ENCODE measurements at places on chromosomes 1 and 21.

DNA sequence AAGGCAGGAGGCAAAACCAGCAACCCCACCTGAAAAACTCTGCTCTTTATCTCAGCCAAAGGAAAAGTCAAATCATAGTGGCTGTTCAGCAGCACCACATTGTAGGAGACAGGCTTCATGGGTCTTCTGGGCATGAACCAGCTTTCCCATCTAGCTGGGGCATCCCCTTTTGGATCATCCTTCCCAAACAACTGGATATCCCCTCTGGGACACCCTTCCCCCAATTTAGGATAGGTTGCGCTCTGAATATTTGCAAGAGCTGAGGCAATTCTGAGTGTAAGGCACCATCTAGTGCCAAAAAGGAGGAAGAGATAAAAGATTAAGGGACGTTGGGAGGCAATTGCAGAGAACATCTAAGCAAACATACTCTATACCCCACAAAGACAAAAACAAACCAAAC is 295.8 kb downstream of the MATN1 start:
- DNase-seq, result no peak

GRCh38 chr1:165531021-165531420 is 12.8 kb upstream of the LRRC52 start:
- DNase-seq, result no peak

DNA sequence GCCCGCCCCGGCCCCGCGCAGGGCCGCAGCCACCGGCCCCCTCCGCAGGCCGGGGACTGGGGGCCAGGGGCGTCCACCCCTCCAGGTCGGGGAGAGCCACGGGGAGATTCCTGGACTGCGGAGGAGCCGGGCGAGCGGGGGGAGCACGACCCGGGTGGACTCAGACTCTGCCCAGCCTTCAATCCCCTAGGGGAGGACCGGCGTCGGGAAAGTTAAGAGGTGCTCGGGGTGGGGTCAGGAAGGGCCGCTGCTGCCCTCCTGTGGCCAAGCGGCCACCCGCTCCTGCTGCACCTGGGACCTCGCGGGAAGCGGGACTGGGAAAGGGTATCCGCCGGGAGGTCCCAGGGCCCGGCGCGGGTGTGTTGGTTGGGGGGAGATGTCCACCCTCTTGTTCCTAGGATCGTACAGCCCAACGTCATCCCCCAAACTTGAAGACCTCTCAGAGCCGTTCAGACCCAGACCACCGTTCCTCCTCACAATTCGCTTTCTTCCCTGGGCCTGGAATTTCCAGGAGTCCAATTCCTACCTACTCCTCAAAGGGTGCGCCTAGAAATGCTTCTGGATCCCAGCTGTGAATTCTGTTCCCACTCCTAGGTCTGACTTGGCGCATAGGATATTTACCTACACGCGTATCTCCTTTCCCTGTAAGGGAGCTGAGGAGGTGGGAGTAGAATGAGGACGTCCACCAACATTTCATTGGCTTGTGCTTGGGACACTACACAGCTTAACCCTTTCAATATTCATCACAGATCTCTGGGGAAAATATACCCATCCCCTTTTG is 484 bp upstream of the RHOC start:
- DNase-seq, result no peak

- DNase-seq, result no peak
Measured at GRCh38 chr1:6824665-6825368, 39.6 kb downstream of the CAMTA1 start.

- no peak for DNase-seq
Measured at GRCh38 chr21:32424674-32425073, 12.2 kb downstream of the EVA1C start.

GRCh38 chr1:22754106-22754768 is 43.6 kb downstream of the EPHB2 start:
- no peak for DNase-seq

DNA sequence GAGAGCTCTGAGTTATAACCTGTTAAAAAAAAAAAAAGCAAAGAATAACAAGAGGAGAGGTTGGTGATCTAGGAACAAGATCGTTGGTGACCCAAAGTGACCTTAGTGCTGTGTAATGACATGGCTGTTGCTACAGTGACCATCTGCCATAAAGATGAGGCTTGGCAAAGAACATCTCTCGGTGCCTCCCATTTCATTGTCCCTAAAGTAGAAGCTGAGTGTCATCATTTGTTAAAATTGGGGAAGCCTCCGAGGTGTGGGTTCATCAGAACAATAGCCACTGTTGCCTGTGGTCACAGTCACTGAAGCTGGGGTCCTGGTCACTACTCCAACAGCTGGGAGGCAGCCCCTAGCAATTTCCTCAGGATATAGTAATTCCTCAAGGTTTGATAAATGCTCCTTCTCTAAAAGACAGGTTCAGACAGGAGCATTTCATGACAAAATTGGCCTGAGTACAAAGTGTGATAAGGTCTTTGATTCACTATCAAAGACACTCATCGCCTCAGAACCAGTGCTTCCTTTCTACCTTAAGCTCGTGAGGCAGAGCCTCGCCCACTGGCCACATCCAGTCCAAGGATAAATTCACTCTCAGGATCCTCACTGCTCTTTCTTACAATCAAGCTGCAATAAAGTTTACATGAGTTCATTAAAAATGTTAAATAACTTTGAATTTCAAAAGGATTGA is 81.9 kb upstream of the RGS2 start:
- DNase-seq, result no peak

DNA sequence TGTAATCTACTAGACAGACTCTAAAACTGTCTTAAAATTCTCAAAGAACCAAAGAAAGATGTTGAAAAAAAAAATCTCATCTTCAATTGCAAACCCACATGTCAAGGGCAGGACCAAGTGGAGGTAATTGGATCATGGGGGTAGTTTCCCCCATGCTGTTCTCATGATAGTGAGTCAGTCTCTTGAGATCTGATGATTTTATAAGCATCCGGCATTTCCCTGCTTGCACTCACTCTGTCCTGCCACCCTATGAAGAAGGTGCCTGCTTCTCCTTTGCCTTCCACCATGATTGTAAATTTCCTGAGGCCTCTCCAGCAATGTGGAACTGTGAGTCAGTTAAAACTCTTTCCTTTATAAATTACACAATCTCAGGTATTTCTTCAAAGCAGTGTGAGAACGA is 257.0 kb downstream of the HHIPL2 start:
- DNase-seq, result no peak

DNA sequence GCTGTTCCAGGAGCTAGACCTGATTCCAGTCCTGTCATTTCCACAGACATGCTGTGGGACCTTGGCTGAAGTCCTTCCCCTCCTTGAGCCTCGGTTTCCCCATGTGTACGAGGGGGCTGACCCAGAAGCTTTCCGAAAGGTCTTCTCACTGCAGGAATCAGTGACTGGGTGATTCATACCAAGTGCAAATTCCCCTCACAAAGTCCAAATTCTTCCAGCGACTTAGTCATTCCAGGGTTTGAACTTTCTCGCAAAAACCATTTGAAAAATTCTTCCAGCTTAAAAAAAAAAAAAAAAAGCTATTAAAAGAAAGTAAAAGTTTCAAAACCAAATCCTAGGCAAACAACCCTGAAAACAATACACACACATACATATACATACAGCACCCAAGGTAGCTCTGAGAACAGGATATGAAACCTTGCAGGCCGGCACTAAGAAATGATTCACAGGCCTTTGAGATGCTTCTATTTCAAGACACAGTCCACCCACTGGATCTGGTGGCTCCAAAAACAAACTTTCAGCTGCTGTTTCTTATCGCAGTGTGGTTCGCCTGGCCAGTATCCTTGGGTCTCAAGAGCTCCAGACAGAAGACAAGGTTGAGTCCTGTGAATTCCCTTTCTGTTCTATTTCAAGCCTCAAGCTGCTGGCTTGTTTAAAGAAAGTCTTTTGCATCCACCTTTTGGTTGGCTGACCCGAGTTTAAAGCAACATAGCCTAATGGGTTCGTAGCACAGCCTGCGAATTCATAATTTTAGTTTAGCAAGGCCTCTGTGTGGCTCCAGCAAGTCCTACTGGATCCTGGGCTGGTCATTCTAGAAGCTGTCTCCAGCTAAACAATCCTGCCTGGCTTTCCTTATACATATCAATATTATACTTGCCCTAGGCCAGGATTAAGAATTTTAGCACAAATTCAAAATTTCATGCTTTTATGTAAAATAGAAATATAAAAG is 18.0 kb upstream of the ID3 start:
- no peak for DNase-seq

GRCh38 chr1:116333171-116334014 is 39.7 kb upstream of the ATP1A1 start:
- DNase-seq, result no peak

- no peak for DNase-seq
Measured at GRCh38 chr1:226497991-226498639, 50.4 kb upstream of the STUM start.

GRCh38 chr1:216616425-216616824 is 106.8 kb downstream of the ESRRG start:
- DNase-seq, result no peak

DNA sequence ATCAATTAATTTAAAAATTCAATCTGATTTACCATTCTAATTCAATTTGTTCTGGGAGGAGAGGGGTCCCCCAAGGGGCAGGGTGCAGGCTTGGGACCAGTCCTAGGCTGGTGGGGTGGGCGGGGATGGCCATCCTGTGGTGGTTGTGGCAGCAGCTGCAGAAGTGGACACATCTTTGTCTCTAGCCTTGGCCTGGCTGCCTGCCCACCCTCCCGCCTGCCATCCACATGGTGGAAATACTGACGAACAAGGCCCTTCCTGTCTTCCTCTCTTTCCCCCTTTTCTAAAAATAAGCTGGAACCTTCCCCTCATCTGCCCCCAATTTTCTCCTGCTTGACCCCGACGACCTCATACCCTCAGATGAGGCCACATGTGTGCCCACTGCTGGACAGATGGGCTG is 130.9 kb downstream of the FOXD2 start:
- no peak for DNase-seq

DNA sequence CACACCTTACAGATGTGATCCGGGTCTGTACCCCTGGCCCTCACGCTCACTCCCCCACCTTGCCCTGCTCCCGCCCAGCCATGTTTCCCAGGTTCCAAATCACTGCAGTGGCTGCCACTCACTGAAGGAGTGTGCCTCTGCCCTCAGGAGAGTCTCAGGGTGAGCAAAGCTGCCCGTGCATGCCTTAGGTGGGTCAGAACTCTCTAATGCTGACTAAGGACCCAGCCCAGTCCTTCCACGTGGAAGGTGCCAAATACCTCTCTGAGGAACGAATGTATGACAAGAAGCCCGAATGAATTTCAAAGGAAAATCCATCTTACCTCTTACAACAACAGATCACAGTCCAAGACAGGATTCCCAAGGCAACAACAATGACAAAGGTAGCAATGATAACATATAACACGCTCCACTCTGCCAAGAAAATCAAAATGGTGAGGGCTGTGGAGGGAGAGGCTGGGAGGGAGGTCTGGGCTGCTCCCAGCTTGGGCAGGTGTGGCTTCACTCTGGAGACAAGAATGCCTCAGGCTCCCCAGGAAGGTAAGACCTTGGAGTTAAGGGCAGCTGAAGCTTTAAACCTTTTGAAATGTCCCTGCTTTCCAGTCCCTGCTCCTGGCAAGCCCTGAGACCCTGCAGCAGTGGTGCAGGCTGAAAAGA is 115.2 kb downstream of the KIAA0319L start:
- no peak for DNase-seq

GRCh38 chr1:29575826-29576225 is 339.5 kb downstream of the PTPRU start:
- DNase-seq, result no peak

DNA sequence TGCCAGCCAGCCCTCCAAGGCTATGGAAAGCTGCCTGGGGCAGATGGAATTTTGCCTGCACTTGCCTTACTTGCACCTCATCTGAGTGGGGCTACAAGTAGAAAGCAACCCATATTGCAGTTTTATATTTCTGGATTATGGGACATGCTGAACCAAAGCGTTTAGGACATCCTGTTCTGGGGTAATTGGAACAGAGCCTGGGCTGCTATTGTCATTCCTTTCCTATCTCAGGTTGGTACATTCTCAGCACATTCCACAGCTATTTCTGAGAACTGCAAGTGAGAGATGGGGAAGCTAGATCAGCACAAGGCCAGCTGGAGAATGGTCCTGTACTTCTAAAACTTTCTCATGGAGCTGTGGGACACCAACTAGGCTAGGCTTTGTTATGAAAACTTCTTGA is 713.8 kb downstream of the KCNT2 start:
- no peak for DNase-seq

DNA sequence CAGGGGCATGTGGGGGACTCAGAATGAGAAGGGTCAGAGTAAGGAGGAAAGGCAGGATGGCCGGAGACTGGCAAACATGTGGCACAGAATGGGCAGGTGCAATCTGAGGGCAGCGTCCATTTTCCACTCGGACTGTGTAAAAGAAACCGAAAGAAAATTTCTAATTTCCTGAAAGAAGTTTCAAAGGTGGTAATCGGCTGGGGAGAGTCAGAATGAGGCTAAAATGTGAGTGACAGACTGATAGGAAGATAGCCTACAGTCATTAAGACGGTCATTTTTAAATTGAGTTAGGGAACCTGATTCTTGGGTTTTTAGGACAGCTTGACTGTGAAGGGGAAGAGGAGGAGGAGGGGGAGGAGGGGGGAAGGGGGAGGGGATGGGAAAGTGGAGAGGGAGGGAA is 23.6 kb downstream of the COA6 start:
- no peak for DNase-seq

DNA sequence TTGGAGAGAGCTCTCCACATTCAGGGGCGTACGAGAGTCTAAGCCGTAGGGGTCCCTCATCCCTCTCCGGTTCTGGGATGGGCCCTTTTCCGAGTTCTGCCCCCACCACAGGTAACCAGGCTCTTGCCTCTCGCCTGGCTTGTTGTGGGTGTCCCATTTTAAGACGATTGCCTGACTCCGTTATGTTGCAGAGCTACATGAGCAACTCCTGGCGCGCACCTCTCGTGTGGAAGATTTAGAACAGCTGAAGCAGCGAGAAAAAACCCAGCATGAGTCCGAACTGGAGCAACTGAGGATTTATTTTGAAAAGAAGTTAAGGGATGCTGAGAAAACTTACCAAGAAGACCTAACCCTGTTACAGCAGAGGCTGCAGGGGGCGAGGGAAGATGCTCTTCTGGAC is 29.0 kb downstream of the PCNT start:
- no peak for DNase-seq

- DNase-seq, result no peak
Measured at GRCh38 chr1:151871284-151872030, 17.9 kb upstream of the THEM5 start.

DNA sequence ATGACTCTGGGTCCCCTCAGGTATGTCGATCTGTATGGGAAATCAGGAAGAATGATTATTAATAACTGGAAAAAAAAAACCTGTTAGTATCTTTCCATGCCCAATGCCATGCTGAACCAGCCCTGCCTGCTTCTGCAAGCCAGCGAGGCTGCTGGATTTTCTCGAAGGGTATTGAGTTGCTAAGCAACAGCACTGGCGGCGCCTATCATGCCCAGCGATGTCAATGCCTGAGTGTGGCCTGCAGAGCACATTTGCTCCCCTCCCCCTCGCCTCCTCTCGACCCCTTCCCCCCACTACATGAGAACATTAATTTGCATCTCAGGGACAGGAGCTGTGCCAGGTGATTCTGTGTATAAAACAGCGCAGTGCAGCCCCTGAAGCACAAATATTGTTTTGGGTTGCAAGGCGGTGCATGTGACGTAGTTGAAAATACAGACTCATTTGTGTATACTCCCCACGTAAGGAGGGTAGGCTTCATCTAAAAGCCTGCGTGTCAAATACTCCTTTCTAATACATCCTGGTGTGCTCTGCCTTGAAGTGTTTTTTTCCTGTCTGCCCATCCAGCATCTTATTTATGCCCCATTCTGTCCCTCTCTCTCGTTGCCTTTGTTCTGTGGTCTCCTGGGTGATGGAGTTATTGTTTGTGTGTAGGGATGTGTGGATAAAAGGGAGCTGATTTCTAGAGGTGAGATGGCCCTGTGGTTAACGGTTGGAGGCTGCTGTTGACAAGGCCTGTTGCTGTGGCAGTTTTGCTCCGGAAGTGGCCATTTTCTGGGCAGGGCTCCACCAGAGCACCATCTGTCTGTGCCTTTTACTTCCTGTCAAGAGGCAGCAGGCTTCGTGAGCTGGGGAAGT is 32.7 kb upstream of the ATP5PO start:
- peak; percentile 40 for DNase-seq

Measured in stimulated activated CD8-positive, alpha-beta memory T cell treated with anti-CD3 and anti-CD28 coated beads, Interleukin-15, amount 100 ng/mL, for 24 hours (primary cell).